ENCODE measurements at places on chromosomes 3 and 15.

DNA sequence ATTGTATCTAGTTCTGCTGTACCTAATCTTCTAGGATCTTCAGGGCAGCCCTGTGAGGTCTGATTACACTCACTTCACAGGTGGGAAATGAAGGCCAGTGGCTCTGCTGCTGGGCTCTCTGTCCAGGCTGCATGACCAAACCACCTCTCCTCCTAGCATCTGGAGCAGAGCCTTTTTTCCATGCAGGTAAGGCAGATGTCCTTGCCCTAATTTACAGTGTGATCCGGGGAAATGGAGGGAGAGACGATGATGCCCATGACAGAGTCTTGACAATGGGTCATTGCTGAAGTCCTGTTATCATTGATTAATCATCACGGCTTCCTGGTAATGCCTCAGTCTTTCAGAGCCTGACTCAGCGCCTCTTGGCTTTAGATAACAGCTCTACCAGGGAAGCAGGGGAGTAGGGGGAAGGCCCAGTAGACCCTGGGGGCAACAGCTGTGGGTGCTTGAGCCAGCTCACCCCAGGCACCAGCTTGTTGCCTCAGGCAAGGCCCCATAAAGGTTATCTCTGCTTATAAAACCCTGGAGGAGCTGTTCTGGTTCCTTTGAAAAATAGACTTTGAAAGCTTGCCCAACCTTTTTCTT lies 153.4 kb downstream of the GABRG3 start:
- peak; percentile 78 for DNase-seq

- DNase-seq, result no peak
Measured at GRCh38 chr3:177760803-177761202, 563.5 kb upstream of the TBL1XR1 start.

DNA sequence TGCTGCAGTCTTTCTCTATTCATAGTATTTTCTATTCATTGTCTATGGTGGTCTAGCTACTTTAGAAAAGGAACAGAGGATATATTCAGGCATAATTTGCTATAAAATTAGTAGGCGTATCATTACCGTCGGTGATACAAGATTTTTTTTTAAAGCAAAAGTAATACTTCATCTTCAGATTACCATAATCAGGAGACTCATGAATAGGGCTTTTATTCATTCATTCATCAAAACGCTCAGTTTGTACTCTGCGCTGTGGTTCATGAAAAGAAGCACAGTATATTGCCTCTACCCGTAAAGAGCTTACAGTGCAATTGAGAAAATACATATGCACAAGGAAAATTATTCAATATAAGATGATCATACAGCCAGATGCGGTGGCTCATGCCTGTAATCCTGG lies 136.7 kb upstream of the CHRM5 start:
- DNase-seq, result no peak

DNA sequence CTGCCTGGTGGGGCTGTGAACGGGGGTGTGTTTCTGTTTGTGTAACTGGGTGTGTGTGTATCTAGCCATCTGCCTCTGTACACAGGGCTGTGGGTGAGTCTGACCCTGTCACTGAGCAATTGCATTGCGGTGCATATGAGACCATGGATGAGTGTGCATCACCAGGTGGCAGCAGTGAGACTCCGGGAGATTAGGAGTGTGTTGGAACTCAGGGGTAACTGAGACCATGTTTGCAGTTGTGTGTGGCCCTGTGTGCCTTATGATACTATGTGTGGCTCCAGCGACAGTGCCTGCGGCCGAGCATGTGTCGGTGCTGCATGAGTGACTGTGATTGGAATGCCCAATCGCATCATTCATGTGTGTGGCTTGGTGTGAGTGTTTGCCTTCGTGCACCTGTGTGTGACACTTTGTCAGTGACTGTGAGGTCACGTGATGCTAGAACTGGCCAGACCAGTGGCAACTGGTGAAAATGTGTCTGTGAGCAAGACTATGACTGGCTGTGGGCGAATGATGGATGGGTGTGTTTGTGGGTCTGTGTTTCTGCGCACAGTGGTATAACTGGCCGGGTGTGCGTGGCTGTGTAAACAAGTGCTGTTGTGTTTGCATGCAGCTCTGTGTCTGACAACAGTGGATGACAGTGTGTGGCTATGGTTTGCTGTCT lies 14.0 kb downstream of the VILL start:
- DNase-seq, result peak; percentile 32

DNA sequence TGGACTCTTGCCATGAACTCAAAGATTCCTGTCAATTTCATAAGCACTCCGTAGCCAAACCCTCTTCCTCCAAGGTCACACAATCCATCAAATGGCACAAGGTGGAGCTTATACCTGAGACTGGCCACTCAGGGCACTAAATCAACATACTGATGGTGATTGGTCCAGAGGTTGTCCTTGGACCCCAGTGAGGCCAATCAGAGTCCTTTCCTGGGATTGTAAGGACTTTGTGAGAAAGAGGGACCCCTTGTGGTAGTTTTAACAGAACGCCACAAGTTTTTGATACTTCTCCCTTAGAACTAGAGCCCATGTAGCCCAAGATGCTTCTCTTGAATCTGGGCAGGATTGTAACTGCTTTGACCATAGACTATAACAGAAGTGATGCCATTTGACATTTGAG lies 44.4 kb upstream of the LARS2 start:
- DNase-seq, result no peak

DNA sequence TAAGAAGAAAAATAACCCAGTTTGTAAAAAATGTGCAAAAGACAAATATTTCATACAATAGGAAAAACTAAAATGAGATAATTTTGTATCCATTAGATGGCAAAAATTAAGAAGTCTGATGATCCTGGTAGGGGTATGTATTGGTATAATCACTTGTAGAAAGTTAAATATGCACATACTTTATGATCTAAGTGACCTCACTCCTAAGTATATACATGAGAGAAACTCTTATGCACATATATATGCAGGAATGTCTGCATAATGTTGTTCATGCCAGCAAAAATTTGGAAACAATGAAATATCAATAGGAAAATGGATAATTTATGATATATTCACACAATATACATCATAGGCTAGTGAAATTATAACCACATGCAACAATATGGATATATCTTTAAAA lies 33.5 kb downstream of the USP50 start:
- no peak for DNase-seq
